ENCODE measurements at places on chromosomes 4 and X. TPM values are rescaled to one million over a fixed set of nuclear protein-coding genes. Genes with fewer than 3 reads are reported as not detected.
A peak's percentile ranks its signal among the peaks of the same experiment; 100 is the strongest.

GRCh38 chrX:105241056-105241455, 20.6 kb upstream of the TEX13A start:
- DNase-seq = no peak

DNA sequence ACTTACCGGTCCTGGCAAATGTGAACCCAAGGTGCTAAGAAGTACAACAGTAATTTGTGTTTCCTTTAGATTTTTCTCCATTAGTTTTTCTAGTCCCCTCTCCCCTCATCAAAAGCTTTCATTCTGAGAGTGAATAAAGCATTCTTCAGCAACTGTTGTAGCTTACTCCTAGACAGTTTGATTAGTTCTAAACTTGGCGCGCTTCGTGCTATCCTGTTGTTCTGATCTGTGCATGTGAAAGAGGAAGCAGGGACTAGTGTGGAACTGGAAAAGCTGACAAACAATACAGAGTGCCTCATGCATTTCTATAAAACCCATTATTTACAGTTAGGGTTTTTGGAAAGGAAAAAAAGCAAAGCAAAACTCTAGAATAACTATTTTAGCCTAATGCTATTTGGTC, 556.9 kb upstream of the SLIT2 start:
- peak; percentile 6 for DNase-seq

RAB28 gene
- 40.2 TPM for total RNA-seq

NAP1L2 gene
- total RNA-seq = not detected

DNA sequence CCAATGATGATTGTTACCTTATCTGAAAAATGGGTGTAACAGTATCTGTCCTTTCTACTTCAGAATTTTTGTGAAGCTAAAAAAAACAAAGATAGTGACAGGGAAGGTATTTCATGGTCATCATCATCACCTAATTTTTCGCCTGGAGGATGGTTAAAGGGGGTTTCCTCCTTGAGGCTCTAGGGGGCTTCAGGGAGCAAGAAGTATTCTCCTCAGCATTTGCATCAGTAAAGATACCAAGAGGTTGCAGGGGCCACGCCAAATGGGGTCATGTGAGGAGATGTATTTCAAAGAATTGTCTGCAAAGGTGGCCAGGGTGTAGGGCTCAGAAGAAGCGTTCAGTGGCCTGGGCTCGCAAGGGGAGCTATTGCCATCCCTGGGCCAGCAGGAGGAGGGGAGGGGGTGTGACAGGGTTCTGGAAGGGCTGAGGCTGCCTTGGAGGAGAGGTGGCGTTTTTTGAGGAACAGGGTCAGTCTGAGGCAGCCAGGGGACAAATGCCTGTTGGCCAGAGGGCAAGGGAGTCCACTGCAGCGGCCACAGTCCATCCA, 7.3 kb upstream of the NSG1 start:
- no peak for DNase-seq

GRCh38 chr4:161907590-161907955, 256.2 kb downstream of the FSTL5 start:
- no peak for DNase-seq

DNA sequence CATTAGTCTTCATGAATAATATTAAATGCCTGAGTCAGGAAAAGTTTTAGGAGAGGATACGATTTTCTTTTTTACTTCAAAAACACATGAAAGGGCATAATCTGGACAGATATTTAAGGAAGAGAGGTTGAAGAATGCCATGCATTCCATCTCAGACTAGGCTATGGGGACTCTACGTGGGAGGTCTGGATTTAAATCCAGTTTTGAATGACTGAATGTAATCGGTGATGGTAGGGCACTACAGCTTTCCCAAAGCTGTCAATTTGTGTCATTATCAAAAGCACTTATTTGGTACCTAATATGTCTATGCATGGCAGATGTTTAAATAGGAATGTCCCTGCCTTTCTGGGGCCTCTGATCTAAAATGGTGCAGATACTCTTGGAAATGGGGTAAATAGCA, 59.3 kb upstream of the RPL34 start:
- DNase-seq = peak; percentile 53

Measured in SJCRH30 (cell line).